ENCODE measurements at places on chromosomes 5 and 9. TPM values are rescaled to one million over a fixed set of nuclear protein-coding genes. Genes with fewer than 3 reads are reported as not detected.

GRCh38 chr9:123952641-123953495, 22.9 kb upstream of the DENND1A start:
- no peak for DNase-seq

GRCh38 chr5:14208071-14209021, 65.2 kb downstream of the TRIO start:
- DNase-seq = peak; percentile 28

AGPAT2 gene
- total RNA-seq = 160 TPM

NREP gene
- total RNA-seq = 3.5 TPM

FST gene
- total RNA-seq = not detected

DNA sequence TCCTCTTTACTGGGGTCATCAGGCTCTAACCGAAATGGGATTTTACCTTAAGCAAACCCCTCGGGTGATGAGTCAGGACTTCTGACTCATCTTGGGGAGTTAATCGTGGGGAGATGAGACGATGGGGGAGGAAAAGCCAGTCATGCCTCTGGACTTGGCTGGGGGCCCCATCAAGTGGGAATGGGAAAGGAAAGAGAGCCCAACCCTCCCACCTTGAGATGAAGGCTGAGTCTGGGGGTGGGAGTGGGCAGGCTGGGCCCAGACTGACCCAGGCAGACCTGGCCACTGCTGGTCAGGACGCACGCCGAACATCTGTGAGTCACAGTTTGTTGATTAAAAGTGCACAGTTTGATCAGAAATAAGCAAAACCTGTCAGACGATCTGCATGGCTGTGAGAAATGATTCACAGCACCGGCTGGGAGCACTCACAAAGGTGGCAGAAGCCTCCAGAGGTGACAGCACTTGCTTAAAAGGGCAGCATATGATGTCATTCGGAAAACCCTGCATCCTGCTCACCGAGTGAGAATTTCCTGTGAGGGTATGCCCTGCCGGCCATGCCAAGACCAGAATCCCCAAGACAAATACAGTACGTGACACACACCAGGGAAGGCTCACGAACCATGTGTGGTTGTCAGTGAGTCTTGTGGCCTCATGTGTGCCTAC, 50.0 kb upstream of the SLC25A51 start:
- DNase-seq = no peak

- DNase-seq = no peak
Observed at GRCh38 chr9:137087409-137087925, 682 bp downstream of the MAN1B1 start.

- peak; percentile 87 for DNase-seq
Observed at GRCh38 chr5:43042626-43043399, 2.7 kb upstream of the ANXA2R start.

DNA sequence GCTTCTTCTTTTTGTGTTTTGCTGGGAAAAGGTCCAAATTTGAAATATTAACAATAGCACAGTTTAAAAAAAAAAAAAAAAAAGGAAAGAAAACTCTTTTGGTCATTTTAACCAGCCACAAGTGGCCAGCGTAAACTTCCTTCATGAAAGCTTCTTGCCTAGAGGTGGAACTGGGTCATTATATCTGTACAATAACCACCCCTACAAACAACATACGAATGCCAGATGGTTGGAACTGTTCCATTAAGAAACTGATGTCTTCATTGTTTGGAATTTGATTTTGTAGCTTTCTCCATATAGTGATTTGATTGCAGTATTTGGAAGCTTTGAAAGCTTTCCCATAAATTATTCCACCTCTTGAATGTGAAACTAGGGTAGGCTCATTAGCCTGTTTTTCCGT, 18.3 kb upstream of the LPAR1 start:
- no peak for DNase-seq

DNA sequence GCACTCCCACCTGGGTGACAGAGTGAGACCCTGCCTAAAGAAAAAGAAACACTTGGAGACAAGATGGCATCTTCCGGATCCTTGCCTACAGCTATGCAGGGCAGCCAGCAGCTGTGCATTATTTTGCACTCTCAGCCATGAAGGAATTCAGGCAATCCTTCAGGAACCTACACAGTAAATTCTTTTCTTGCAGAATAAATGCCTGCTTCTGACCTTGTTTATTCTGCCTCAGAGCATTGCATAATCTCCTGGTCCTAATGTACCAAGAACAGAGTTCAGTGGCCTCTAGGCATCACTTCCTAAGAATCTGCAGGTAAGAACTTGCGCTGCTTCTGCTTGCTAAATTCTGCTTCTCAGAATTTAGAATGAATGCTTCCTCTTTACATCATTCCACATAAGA, 16.8 kb downstream of the GLDC start:
- DNase-seq = no peak

DNA sequence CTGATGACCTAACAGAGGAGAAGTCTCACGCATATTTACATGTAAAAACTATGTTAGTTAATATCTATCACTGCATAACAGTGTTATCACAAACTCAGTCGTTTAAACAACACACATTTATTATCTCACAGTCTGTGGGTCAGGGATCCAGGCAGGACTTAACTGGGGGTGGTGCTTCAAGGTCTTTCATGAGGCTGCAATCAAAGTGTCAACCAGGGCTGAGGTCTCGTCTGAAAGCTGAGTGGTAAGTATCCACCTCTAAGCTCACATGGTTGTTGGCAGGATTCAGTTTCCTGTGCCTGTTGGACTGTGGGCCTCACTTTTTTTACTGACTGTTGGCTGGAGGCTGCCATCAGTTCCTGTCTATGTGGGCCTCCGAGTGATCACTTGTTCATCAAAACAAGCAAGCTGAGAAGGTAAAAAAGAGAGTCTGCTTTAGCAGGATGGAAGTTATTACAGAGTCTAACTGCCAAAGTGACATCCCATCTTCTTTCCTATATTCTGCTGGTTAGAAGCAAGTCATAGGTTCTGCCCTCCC, 188.6 kb downstream of the CARTPT start:
- DNase-seq = no peak

ARL14EPL gene
- total RNA-seq = not detected

DNA sequence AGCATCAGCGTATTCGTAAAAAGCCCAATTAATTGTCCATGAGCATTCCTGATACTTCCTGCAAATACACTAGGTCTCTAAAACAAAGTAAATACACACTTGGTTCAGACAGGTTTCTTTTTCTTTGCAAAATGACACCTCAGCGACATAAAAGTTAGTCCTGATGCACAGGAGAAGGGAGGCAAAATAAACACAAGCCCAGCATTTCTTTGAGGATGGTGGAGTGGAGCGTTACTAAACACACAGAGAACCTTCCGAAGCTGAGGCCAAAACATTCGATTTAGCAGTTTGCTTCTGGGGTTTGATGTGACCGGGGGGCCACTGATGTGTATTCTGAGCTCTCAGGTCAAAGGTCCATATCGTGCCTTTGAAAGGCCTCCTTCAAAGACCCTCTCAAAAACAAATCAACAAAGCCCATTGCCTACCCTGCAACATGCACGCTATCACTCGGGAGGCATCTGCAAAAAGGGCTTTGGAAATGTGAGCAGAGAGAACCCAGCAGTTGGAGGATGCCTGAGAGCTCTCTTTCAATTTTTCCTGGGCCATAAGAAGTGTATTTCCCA, 268.4 kb upstream of the PANK3 start:
- DNase-seq = no peak

GRCh38 chr5:34914671-34915138, 599 bp downstream of the RAD1 start:
- DNase-seq = no peak

GRCh38 chr5:14167211-14167845, 24.2 kb downstream of the TRIO start:
- no peak for DNase-seq

GRCh38 chr5:140213370-140213983, 38.5 kb downstream of the CYSTM1 start:
- no peak for DNase-seq

DNA sequence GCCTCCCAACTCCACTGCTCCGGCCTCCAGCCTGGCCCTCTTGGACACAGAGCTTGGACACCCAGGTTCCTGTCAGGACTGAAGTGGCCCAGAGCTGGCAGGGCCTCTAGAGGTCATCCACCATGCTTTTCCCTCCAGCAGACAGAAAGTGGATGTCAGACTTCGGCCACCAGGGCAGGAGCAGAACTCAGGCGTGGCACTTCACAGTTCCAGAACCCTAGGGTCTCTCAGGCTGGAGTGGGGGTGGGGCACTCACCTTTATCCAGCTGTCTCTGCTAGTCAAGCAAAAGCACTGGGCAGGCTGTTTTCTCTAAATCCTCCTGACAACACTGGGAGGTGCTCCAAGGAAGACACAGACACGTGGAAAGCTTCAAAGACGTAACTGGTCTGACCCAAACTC, 35.6 kb upstream of the N4BP3 start:
- DNase-seq = no peak

OR1Q1 gene
- total RNA-seq = not detected

GRCh38 chr5:5650242-5650641, 227.8 kb downstream of the ICE1 start:
- DNase-seq = no peak

PCDHB10 gene
- not detected for total RNA-seq

- no peak for DNase-seq
Observed at GRCh38 chr5:105619725-105620124, 2051.0 kb downstream of the EFNA5 start.

ASS1 gene
- total RNA-seq = 33.5 TPM

PCDHB4 gene
- total RNA-seq = not detected

GRCh38 chr5:5979761-5980537, 398.4 kb downstream of the MED10 start:
- no peak for DNase-seq

LMX1B gene
- total RNA-seq = not detected

- no peak for DNase-seq
Observed at GRCh38 chr5:138360941-138361452, 8.5 kb downstream of the KDM3B start.

- no peak for DNase-seq
Observed at GRCh38 chr9:105993116-105993854, 298.9 kb downstream of the TMEM38B start.

GRCh38 chr5:36772276-36773140, 104.1 kb upstream of the NIPBL start:
- DNase-seq = no peak

FKBP15 gene
- 14.7 TPM for total RNA-seq

SPATA31A3 gene
- total RNA-seq = not detected

- no peak for DNase-seq
Observed at GRCh38 chr5:130978475-130978874, 186.6 kb downstream of the HINT1 start.
